ENCODE measurements at places on chromosomes 1 and 21. TPM values are rescaled to one million over a fixed set of nuclear protein-coding genes. Genes with fewer than 3 reads are reported as not detected.
A peak's percentile ranks its signal among the peaks of the same experiment; 100 is the strongest.

Gene FCN3
- total RNA-seq: 487 TPM

- no peak for DNase-seq
Measured at GRCh38 chr1:162214202-162214601, 144.7 kb downstream of the NOS1AP start.

Gene PLEKHN1
- 3.8 TPM for total RNA-seq

GRCh38 chr1:178632653-178633052 lies 92.4 kb upstream of the RALGPS2 start:
- DNase-seq: no peak

GRCh38 chr1:30466026-30466425 lies 257.4 kb downstream of the MATN1 start:
- no peak for DNase-seq

- DNase-seq: no peak
Measured at GRCh38 chr1:245292553-245292952, 137.8 kb downstream of the KIF26B start.

DNA sequence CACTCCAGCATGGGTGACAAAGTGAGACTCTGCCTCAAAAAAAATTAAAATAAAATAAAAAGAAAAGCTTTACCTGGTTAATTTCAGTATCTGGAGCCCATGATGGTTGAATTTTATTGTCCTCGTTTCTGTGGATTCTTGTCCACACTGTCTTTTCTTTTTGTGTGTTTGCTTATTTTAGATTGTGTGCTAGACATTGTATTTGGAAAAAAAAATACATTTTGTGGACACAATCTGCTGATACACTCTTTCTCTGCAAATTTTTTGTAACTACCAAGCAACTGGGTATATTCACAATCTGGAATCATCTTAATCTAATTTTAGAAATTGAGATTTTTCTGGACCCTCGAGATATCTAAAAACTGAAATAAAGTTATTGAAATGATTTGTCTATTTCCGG lies 41.6 kb upstream of the PDE9A start:
- DNase-seq: no peak

- DNase-seq: peak; percentile 47
Measured at GRCh38 chr1:229625071-229625914, 629 bp downstream of the TAF5L start.

Gene ZFP69B
- total RNA-seq: 2.3 TPM

Gene MTARC1
- total RNA-seq: 33.5 TPM

DNA sequence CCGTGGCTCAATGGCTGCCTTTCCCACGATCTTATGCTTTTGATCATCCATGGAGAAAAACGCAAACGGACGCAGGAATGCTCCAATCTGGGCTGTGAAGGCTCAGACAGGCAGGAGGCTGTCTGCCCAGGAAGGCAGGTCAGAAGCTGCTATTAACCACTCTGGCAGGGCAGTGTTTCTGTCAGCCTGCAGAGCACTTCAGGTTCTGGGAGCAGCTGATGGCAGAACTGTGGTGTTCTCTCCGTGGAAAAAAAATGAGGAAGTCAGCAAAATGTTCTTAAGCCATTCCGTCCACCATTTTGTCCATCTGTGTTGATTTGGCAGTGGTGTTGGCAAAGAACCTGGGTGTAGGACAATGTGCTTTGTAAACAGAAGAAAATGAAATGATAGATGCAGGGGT lies 91.7 kb downstream of the SIM2 start:
- DNase-seq: no peak

Gene TFF1
- not detected for total RNA-seq

- no peak for DNase-seq
Measured at GRCh38 chr21:36547464-36547863, 67.5 kb upstream of the CLDN14 start.

- DNase-seq: no peak
Measured at GRCh38 chr1:28341591-28341990, 12.8 kb downstream of the MED18 start.

DNA sequence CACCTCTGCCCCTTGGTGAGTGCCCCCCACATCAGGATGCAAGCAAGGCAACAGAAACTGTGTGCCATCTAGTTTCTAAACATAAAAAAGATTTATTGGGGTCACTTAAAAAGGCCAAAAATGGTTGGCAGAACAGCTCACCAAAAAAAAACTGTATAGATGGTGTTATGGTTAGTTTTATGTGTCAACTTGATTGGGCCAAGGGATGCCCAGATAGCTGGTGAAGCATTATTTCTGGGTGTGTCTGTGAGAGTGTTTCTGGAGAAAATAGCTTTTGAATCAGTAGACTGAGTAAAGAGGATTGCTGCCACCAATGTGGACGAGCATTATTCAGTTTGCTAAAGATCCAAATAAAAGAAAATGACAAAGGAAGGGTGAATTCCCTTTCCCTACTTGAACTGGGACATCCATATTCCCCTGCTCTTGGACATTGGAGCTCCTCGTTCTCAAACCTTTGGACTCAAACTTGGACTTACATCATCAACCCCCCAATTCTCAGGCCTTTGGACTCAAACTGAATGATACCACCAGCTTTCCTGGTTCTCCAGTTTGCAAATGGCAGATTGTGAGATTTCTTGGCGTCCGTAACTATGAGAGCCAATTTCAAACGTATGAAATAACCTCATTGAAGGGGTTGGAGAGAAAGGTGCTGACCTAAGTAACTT lies 16.9 kb downstream of the CAPN9 start:
- no peak for DNase-seq

Gene GUCA2B
- total RNA-seq: not detected

- DNase-seq: no peak
Measured at GRCh38 chr21:42666925-42667324, 13.5 kb downstream of the PDE9A start.

Gene NME7
- 13.6 TPM for total RNA-seq

Gene AJAP1
- 0.79 TPM for total RNA-seq

DNA sequence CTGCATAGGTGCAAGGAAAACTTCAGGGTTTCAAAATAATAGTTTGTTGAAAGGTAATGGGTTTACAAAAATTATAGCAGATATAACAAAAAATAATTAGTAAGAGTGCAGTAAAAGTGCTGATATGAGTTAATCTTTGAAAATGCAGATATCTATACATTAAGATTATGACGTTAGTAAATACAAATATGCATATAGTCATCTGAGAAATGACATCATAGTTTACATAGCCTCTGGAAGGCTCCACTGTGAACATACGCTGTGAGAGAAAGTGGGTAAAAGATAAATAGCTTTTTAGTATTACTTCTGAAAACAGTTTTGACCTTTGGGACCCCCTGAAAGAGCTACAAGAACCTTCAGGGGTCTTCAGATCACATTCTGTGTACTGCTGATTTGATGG lies 356.2 kb upstream of the SNX7 start:
- DNase-seq: no peak

- no peak for DNase-seq
Measured at GRCh38 chr1:181044449-181044966, 10.7 kb downstream of the MR1 start.

Gene POU3F1
- total RNA-seq: not detected
